ENCODE measurements at places on chromosomes 6 and 20.

GRCh38 chr20:63966172-63966943 is 3.4 kb downstream of the ZNF512B start:
- no peak for DNase-seq

- DNase-seq = no peak
These were observed 57.6 kb upstream of the DYNLRB1 start for GRCh38 chr20:34458631-34459030.

DNA sequence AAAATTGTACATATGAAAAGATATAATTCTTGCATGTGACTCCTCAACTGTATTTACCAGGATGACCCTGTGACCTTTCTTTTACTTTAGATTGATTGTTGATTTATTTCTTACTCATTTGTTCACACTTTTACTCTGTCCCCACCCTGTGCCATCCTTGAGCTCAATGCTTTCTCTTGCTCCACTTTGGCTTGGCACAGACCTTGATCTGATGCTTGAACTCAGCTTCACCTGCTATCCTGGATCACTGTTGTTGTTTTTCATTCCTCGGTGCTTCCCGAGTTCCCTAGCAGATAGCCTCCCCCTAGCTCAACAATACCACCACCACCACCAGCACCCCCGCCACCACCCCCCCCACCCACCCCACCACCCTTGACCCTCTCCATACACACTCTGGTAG is 102.1 kb downstream of the EYA4 start:
- DNase-seq = no peak

- DNase-seq = no peak
These were observed 43.3 kb upstream of the MRPS10 start for GRCh38 chr6:42260972-42261371.

GRCh38 chr20:44746367-44747165 is 901 bp downstream of the KCNK15 start:
- DNase-seq = no peak

DNA sequence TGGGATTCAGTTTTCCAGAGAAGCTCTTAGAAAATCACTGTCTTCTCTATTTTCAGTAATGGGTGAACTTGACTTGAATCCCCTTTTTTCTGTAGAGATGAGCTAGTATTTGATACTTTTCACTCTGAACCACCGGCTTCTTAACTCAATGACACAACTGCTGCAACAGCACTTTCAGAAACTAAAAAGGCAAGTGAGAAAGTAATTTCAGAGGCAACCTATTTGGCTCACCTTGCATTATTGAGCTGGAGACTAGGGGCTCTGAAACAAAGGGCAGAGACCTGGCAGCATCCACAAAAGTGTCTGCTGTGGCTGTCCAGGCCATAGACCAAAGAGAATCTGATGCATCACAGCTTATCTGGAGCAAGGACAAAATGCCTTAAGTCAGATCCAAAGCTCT is 289.8 kb upstream of the IRAK1BP1 start:
- no peak for DNase-seq

DNA sequence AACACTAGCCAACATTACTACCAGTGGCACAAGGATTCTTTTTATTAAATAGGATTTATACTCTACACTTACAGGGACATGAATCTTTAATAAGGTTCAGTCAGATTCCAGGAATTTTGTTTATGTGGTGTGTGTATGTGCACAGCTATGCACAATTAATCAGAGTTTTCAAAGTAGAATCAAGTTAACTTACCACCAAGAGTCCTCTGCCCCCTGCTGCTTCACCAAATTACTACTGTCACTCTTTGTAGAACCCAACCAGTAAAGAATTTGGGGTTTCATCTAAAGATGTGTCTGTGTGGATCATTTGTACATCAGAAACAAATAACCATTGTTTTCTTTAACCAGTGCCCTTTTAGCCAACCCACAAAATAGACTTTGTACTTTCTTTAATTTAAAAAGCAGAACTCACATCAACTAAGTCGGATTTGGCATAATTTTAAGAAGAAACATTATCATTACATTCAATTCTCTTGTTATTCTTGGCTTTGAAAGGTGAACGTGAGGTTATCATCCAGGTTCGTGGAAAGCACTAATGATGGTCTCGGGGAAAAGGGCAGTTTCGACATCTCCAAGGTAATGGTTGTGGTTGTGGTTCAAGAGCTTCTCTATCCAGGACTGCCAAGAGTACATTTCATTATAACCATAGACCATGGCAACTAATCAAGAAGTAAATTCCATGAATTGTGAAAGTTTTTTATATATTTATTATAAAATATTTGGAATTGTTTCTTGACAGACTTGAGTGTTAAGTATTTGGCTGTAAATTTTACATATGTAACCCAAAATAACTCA is 514.3 kb upstream of the ID4 start:
- no peak for DNase-seq

DNA sequence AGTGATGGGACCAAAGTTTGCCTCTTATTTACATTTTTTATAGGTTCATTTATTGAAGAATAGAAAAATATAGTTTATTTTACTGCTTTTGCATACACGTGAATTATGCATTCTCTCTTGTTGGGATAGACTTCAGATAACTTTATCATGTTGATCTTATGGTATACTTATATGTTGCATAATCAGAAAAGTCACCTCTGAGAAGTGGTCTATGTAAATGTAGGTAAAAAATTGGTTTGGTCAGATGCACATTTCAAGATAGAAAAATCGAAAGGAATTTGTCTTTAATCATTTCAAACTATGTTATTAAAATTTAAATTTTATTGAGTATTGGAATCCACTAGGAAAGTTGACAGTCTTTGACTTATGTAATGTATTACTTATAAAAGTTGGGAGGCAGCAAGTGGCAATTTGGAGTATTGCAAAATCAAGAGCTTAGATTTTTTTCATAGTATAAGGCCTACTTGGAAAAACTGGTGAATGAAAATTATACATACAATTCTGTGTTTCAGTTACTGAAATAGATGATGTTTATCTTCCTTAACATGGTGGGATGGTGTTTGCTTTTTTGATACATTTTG is 2.4 kb downstream of the PHF3 start:
- DNase-seq = no peak

DNA sequence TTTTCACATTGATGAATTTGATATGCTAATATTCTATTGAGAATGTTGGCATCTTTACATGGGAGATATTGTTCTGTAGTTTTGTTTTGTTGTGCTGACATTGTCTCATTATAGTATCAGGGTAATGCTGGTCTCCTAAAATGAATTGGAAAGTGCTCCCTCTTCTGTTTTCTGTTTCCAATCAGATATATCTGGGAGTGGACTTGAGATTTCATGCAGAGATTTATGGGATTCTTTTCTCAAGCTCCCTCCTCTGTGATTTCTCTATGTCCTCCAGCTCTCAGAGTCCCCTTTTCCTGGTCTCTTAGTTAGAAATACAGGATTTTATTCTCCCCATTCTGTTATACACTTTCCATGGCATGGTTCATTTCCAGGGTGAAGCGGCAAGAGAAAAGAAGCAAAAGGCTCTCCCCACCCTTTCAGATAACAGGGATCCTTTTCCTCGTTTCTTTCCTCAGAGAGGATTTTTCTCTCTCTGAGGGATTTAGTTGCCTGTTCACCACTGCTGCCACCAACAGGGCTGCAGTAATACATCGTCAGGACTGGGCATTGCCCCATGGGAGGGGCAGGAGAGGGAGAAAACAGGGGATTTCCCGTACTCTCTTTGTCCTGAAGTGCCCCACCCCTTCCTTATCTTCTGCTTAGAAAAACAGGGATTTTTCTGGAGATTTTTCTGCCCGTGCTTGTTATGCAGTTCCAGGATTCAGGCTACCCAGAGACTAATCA is 59.3 kb upstream of the STMND1 start:
- DNase-seq = no peak

DNA sequence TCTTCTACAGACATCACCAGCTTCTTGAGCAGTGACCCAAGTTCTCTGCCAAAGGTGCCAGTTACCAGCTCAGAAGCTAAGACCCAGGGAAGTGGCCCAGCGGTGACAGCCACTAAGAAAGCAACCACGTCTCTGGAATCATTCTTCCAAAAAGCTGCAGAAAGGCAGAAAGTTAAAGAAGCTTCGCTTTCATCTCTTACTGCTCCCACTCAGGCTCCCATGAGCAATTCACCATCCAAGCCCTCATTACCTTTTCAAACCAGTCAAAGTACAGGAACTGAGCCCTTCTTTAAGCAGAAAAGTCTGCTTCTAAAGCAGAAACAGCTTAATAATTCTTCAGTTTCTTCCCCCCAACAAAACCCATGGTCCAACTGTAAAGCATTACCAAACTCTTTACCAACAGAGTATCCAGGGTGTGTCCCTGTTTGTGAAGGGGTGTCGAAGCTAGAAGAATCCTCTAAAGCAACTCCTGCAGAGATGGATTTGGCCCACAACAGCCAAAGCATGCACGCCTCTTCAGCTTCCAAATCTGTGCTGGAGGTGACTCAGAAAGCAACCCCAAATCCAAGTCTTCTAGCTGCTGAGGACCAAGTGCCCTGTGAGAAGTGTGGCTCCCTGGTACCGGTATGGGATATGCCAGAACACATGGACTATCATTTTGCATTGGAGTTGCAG is 15.2 kb downstream of the GTPBP2 start:
- no peak for DNase-seq

- no peak for DNase-seq
These were observed 642.1 kb upstream of the FLRT3 start for GRCh38 chr20:14979453-14979986.

GRCh38 chr6:1729133-1729749 is 119.5 kb downstream of the FOXC1 start:
- DNase-seq = no peak

GRCh38 chr6:133083248-133083967 is 157.7 kb upstream of the EYA4 start:
- peak; percentile 10 for DNase-seq

GRCh38 chr20:17895641-17896171 is 72.9 kb downstream of the SNX5 start:
- DNase-seq = no peak

DNA sequence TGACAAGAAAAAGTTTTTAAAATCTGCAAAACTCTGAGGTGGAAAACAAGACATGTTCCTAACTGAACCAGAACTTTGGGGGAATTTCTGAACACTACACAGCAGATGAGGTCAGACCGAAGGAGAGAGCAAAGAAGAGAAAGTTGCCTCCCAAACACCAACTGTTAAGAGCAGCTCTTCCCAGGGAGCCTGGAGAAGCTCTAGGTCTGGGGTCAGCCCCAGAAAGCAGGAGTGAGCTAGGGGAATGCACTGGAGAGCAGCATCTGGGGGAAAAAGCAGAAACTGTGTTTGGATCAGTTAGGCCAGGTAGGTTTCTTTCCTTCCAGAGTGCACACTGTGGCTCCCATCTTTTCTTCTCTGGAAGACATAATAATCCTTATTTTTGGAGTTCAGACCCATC is 41.3 kb downstream of the FKBP5 start:
- no peak for DNase-seq

DNA sequence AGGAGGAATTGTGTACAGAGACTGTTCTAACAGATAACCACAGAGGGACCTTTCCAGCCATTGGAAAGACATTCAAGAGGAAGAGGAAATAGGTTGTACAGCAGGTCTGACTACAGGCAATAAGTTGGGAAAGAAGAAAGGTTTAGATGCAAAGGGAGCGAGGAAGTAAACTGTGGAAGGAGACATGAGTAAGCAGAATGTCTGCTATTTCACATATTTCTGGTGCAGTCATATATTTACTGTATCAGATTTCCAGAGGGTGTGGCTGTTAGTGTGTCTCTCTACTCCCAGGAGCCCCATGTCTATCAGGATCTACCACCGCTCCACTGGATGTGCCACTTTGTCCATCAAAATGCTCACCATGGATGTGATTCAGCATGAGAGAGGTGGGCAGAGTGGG is 25.9 kb downstream of the MRS2 start:
- DNase-seq = no peak

- no peak for DNase-seq
These were observed 17.2 kb downstream of the CHMP4B start for GRCh38 chr20:33828326-33828844.

- no peak for DNase-seq
These were observed 881 bp upstream of the AIG1 start for GRCh38 chr6:143059663-143060353.

GRCh38 chr6:85632164-85632942 is 10.3 kb downstream of the SYNCRIP start:
- no peak for DNase-seq

- DNase-seq = no peak
These were observed 23.0 kb downstream of the BCKDHB start for GRCh38 chr6:80129485-80129884.

GRCh38 chr6:152821525-152821924 is 70.9 kb downstream of the VIP start:
- DNase-seq = no peak

DNA sequence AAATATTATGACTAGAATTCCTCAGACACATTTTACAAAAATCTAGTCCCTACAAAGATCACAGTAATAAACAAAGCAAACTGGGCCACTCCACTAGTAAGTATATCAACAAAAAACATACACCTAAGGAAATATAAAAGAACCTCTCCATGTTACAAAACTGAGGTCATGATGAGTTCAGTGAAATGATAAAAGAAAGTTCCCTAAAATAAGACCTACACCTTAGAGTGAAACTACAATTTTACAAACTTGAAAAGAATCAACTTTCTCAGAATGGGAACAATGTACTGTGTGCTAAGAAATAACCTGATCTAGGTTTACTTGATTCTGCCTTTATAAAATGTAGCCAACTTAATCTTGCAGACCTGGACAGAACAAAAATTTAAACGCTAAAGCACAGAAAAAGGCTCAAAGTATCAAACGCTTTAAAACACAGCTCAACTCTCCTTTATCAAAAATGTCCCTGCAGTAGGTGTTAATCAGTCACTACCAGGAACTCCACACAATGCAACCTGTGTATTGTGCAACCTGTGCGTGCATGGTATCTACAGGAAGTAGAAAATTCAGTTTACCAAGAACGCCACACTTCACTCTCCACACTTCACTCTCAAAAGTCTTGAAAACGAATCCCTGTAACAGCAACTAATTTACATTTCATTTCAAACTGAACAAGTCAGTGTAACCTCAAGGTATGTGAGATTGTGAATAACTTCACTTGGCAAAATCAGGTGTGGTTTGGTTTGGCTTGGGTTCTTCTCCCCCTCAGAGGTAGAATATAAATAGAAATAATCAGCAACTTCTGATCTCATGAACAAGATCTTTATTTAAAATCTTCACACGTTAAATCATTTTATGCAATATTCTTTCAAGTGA is 1.8 kb downstream of the RALGAPA2 start:
- no peak for DNase-seq

DNA sequence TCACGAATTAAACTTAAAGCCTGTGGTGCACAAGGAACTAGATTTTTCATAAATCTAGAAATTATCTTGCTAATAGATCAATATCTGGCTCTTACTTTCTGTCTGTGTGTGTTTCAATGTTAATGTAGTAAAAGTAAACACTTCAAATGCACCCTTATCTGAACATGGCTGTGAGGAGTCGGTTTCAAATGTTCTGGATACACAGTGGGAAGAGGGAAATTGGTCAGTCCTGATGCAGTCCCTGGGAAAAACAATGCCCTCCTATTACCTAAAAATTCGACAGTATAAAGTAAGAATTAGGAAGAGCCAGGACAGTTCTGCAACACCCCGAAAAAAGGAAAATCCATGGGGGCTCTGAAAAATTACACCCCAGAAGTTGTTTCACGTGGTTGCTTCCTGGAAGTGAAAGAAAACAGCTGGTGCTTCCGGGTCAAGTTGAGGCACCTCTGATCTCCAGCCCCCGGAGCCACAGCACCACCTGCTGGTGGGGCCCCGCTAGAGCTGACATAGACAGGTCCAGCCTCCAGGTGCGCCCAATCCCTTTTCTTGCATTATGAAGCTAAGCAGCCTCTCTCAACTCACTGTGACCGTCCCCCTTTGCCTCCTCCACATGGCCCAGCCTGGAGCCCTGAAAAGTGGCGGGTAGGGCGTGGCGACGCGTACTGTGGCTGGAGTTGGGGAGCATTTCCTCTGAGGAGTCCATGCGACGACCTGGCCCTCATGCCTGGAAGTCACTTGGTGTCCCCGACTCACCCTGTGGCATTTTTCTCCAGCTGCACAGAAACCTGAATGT is 8.3 kb downstream of the SEMG2 start:
- no peak for DNase-seq
